Hippocampal formation (tissue), 2 donors: ENCODE measurements at places on chromosomes 5 and 9.
A peak's percentile ranks its signal among the peaks of the same experiment; 100 is the strongest.

- no peak for DNase-seq
Observed at GRCh38 chr5:157914151-157914788, 55.3 kb upstream of the CLINT1 start.

DNA sequence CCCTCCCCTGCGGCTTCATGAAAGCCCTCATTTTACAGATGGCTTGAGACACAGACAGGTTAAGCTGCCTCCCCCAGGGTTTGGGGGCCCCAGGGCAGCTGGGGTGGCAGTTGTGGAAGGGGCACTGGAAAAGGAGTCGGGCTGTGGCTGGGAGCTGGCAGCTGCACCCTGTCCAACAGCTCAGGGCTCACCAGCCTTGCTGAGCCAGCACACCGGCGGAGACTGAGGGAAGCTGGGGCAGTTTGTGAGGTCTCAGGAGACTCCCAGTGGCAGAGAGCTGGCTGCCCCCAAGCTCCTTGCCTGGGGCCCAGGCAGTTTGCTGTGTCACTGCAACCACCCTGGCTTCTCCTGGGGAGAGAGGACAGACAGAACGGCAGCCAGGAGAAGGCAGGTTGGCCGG is 34.8 kb upstream of the RAPGEF1 start:
- no peak for DNase-seq

DNA sequence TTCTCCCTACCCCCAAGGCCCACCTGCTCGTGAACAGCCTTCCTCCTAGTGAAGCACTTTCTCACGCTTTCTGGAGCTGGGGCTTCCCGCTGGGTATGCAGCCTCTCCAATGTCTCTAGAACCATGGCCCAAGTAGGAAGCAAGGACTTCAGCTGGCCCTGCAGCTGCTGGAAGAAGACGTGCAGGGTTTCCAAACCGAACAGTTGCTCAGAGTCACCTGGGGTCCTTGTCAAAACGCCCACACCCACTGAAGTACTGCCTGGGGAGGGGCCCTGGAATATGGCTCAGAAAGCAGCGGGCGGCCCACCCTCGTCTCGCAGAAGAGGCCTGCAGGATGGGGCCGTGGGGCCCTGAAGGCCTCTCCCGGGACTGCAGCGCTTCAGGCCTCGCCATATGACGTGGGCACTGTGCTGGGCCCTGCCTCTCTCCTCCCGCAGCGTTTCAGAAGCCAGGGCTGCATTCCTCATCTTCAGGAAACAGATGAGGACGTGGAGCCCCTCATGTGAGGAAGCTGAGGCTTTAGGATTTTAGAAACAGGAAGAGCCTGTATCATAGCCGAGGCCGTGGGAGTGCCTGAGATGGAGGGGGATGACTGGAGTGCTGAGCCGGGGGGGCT is 116.0 kb upstream of the LMX1B start:
- DNase-seq = no peak

- no peak for DNase-seq
Observed at GRCh38 chr9:88932766-88933165, 58.5 kb upstream of the S1PR3 start.

GRCh38 chr9:94490465-94490864 is 64.4 kb upstream of the PCAT7 start:
- DNase-seq = no peak

- no peak for DNase-seq
Observed at GRCh38 chr9:72473474-72474261, 47.7 kb upstream of the TMC1 start.

- DNase-seq = no peak
Observed at GRCh38 chr9:97445119-97445701, 33.3 kb downstream of the TDRD7 start.

DNA sequence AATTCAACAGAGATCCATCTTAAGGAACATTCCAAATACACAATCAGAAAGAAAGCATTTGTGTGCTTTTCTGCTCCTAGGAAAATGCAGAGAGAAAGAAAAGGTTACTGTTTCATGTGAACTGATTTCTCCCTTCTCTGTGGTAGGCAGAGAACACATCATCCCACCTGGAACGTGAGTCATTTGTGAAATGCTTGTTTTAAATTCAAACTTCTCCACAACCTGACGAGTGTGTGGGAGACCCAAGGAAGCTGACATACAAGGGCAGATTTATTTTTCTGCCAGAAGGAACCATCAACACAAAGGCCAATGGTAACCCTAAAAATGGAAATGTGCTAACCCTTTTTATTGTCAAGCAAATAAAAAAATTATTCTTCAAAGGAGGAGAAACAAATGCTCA is 156.4 kb downstream of the EFNA5 start:
- no peak for DNase-seq

DNA sequence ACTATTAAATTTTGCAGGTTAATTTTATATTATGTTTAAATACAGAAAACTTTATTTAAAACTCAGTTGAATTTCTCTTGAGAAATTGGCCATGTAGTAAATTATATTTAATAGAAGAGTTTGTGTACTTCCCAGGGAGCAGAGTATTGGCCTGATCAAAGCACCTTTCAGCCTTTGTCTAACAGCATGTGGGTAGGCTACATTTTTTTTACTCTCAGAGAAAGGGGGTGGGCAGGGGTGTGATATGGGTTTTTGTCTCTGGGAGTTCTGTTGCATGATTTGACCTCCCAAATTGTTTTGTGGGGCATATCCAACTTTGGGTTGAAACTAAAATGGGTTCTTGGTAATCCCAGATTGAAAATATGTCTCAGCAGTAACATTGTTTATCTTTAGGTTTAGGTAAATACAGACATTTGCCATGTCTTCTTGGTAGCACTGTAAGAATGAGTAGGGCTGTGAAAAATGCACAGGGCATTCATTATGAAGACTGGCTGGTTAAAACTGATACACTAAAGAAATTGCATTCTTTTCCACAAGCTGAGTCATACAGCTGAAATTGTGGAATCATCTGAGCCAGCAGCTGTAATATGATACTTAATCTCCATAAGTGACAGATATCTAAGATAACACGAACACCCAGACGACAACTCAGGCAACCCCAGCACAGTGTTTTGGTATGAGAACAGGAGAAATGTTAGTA is 75.4 kb upstream of the CDKN2B start:
- no peak for DNase-seq

DNA sequence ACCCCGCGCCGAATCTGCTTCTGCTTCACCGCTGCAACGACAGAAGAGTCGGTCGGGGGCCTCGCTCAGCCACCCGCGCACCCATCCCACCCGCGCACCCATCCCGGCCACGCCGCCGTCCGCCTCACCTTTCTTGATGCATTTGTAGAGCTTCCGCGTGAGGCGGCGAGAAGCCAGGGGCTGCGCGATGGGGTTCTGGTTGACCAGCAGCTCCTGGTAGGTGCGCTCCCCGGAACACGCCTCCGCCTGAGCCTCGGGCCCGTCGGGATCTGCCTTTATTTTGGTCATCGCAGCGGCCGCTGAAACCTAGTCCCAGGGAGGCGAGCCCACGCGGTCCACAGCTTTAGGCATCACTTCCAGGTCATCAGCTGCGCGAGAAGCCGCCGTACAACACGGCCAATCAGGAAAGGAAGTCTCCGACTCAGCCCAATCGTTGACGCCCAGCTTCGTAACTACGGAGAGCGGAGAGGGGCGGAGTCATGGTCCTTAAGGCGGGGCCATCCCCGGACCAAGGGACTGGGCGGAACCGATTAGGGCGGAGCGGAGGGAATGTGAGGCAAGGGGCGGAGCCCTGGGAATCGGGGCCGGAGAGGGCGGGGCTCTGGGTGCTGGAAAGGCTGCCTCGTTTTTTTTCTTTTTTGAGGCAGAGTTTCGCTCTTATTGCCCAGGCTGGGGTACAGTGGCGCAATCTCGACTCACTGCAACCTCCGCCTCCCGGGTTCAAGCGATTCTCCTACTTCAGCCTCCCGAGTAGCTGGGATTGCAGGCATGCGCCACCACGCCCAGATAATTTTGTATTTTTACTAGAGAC is at the start of gene NHP2:
NHP2 (minus strand) TSS at position 356 of the 811 bp plus-strand sequence; CDS start at position 288, 68 bp downstream.
- DNase-seq = peak; percentile 98

- DNase-seq = no peak
Observed at GRCh38 chr9:126125992-126126409, 200.6 kb upstream of the MVB12B start.

GRCh38 chr5:58019614-58020013 is 440.3 kb downstream of the PLK2 start:
- DNase-seq = no peak

DNA sequence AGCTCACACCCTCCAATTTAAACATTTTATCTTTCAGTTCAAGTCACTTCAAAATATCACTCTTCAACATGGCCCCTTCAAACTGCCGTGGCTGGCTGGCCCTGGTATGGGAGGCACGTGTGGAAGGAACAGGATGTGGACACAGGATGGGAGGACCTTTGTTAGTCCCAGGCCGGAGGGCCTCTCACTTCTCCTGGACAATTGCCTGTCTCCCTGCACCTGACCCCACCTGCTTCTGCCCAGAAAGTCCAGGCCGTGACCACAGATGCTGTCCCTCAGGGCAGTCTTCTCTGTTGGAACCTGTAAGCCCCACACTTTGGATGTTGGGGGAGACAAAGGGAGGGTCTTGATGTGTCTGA is 19.4 kb downstream of the AMBP start:
- no peak for DNase-seq

DNA sequence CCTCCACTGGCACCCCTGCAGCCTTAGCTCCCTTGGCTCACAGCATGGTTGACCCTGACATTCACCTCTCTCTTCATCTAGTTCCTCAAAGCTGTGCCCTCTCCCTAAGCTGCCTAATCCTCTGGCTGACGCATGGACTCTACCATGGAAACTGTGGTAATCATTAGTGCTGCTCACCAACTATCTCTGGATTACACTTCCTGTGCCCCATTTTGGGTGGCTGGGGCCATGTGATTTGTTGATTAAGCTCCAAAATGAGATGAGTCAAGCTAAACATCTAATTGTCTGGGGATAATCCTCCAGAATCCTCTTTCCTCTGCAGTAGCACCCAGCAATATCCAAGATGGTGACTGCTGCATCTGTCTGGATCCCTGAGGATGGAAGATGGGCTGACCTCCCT is 264.4 kb downstream of the SH3GL2 start:
- DNase-seq = no peak

- no peak for DNase-seq
Observed at GRCh38 chr9:101791533-101791932, 53.1 kb upstream of the GRIN3A start.

GRCh38 chr5:96079962-96080361 is 118.3 kb upstream of the ELL2 start:
- DNase-seq = no peak

- no peak for DNase-seq
Observed at GRCh38 chr9:108550106-108550505, 305.7 kb downstream of the ACTL7B start.

DNA sequence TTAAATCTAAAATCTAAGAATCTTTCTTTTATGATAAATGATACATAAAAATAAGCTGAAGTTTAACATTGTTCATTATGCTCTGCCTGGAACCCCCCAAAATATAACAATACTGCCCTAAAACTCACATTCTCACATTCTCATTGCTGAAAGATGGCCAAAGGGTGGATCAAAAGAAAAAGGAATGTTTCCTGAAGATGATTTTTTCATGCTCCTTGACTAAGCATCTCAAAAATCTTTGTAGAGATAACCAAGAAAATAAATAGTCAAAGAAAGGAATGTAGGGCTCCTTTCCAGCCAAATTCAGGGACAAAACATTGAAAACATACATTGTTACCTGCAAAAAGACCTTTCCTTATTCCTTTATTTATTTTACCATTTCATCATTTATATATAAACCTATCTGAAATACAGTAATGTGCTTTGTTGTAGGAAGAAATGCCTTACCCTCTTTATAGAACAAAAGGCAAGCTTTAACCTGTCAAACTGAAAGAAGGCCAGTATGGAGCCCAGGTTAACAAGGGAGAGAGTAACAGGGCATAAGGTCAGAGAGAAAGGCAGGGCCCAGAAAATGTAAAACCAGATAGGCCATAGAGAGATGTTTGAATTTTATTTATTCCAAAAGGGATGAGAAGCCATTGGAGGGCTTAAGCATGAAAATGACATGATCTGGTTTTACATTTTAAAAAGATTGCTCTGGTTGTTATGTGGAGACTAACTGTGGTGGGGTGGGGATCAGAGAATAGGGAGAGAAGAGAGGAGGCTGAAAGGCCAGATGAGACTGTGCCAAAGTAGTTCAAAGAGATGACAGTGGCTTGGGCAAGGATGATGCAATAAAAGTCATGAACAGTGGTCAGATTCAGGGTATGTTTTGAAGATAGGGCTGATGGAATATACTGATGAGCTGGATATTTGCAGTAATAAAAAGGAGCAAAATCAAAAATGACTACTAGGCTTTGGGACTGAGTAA is 37.3 kb upstream of the CDK5RAP2 start:
- DNase-seq = no peak

GRCh38 chr5:14869233-14869632 is 2.3 kb downstream of the ANKH start:
- DNase-seq = no peak

GRCh38 chr9:4936277-4936676 is 48.8 kb upstream of the JAK2 start:
- DNase-seq = no peak

GRCh38 chr9:33459115-33459514 is 11.7 kb upstream of the AQP3 start:
- no peak for DNase-seq

GRCh38 chr9:95508242-95508967 is 8.4 kb downstream of the PTCH1 start:
- DNase-seq = no peak

- DNase-seq = no peak
Observed at GRCh38 chr9:100852088-100852487, 176.4 kb upstream of the PLPPR1 start.

DNA sequence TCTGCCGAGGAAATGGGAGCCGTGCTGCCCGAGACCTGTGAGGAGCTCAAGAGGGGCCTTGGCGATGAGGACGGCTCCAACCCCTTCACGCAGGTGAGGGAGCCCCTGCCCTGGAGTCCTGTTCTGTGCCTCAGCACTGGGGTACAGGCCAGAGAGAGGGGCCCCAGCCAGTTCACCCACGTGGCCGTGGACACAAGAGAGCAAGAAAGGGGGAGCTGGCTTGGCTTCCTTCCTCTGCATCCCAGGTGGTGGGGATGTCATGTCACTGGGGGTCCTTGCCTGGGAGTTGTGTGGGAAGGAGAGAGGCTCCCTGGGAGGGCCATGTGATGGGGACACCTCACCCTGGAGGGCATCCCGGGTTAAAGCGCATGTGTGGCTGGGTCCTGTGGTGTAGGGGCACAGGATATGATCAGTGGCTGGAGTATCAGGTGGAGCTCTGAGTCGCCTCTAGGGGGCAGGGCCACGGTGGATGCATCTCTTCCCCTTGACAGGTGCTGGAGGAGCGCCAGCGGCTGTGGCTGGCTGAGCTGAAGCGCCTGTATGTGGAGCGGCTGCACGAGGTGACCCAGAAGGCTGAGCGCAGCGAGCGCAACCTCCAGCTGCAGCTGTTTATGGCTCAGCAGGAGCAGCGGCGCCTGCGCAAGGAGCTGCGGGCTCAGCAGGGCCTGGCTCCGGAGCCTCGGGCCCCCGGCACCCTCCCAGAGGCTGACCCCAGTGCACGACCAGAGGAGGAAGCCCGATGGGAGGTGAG is 7.5 kb downstream of the N4BP3 start:
- peak; percentile 24 for DNase-seq
